ENCODE measurements at places on chromosomes 2 and 18. TPM values are rescaled to one million over a fixed set of nuclear protein-coding genes. Genes with fewer than 3 reads are reported as not detected.

- H3K27ac ChIP-seq: no peak overlapping the region
- no peaks in the 10 kb centered on the region for H3K36me3 ChIP-seq
- H3K4me3 ChIP-seq: no peak overlapping the region
- no peaks in the 10 kb centered on the region for H3K27me3 ChIP-seq
- no peak for DNase-seq
- no peaks in the 10 kb centered on the region for H3K4me1 ChIP-seq
Measured at GRCh38 chr18:36527051-36527450, 229.5 kb downstream of the FHOD3 start.

- no peaks in the 10 kb centered on the region for H3K36me3 ChIP-seq
- no peak overlapping the region for H3K4me3 ChIP-seq
- no peaks in the 10 kb centered on the region for H3K4me1 ChIP-seq
Measured at GRCh38 chr2:169260846-169261642, 101.3 kb downstream of the LRP2 start.

DNA sequence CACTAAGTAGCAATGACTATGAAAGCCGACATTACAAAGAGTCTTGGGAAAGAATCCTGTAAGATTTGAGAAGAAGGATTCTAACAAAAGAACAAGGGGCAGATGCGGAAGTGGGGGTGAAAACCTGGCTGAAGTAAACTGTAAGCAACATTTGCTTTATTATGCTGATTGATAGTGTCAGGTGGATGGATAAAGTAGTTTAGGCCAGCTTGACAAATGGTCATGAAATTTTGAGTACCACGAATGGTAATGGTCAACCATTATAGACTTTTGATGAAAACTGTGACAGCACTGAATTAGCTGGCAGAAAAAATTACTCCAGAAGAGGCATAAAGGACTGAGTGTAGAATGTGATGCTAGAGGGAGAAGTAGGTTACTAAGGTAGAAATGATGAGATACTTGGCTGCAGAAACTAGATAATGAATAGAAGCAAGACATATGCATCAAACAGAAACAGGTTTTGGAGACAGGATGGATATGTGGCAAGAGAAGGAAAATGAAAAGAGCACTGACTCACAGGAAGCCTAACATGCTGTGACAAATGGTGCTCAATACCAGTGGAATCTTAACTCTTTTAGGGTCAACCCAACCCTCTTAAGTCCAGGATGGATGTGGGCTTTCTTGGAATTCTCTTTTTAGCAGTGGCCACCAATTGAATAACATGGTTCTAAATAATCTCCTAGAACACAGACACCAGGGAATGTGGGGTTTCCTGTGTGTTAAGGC is 6.8 kb downstream of the THUMPD2 start:
- no peak overlapping the region for H3K4me3 ChIP-seq
- H3K27ac ChIP-seq: no peak overlapping the region
- peaks cover 3% of the 10 kb centered on the region for H3K4me1 ChIP-seq
- H3K27me3 ChIP-seq: no peaks in the 10 kb centered on the region

GRCh38 chr2:46333912-46334311 is 36.7 kb downstream of the EPAS1 start:
- H3K4me3 ChIP-seq: no peak overlapping the region
- H3K27me3 ChIP-seq: no peaks in the 10 kb centered on the region
- no peak for DNase-seq
- peak overlapping the region; percentile 80 for H3K27ac ChIP-seq
- H3K36me3 ChIP-seq: no peaks in the 10 kb centered on the region

- H3K4me1 ChIP-seq: no peaks in the 10 kb centered on the region
- H3K27ac ChIP-seq: no peak overlapping the region
- H3K36me3 ChIP-seq: no peaks in the 10 kb centered on the region
- H3K27me3 ChIP-seq: no peaks in the 10 kb centered on the region
- H3K4me3 ChIP-seq: no peak overlapping the region
Measured at GRCh38 chr2:187949859-187950258, 341.8 kb upstream of the GULP1 start.

- no peak overlapping the region for H3K4me3 ChIP-seq
- H3K4me1 ChIP-seq: no peaks in the 10 kb centered on the region
- H3K27ac ChIP-seq: no peak overlapping the region
- H3K36me3 ChIP-seq: no peaks in the 10 kb centered on the region
- no peaks in the 10 kb centered on the region for H3K27me3 ChIP-seq
Measured at GRCh38 chr2:12271589-12271984, 445.1 kb upstream of the TRIB2 start.

Gene RAX
- total RNA-seq: not detected

Gene SKA1
- total RNA-seq: 2.5 TPM

Gene PFN4
- total RNA-seq: not detected

Gene SH3BP4
- 33.2 TPM for total RNA-seq

Gene CNTNAP5
- total RNA-seq: not detected
